ENCODE measurements at places on chromosomes 2 and 18.

DNA sequence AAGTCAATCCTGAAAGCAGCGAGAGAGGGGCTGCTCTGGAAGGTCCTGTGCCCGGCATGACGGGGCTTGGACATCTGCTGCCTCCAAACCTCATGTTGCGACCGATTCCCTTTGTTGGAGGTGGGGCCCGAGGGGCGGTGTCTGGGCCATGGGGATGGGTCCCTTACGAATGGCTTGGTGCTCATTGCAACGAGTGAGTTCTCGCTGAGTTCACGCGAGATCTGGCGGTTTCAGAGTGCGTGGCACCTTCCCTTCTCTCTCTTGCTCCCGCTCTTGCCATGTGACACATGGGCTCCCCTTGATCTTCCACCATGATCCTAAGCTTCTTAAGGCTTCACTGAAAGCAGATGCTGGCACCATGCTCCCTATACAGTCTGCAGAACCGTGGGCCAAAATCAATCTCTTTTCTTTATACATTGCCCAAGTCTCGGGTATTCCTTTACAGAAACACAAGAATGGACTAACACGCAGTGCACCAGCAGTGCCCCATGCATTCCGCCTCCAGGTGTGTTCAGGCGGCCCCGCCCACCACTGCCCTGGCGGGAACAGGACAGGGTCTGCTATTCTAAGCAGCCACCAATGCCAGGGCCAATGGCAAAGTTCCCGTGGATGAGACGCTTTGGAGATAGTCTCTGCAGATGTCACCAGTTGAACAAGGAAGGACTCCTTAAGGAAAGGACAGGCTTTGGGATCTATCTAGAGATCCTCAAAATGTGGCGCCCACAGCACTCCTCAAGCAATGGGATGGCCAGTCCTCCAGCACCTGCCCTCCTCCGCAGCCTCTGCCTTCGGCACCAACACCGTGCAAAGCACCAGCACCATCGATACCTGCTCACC is 63.4 kb downstream of the ZNF516 start:
- no peak for DNase-seq

DNA sequence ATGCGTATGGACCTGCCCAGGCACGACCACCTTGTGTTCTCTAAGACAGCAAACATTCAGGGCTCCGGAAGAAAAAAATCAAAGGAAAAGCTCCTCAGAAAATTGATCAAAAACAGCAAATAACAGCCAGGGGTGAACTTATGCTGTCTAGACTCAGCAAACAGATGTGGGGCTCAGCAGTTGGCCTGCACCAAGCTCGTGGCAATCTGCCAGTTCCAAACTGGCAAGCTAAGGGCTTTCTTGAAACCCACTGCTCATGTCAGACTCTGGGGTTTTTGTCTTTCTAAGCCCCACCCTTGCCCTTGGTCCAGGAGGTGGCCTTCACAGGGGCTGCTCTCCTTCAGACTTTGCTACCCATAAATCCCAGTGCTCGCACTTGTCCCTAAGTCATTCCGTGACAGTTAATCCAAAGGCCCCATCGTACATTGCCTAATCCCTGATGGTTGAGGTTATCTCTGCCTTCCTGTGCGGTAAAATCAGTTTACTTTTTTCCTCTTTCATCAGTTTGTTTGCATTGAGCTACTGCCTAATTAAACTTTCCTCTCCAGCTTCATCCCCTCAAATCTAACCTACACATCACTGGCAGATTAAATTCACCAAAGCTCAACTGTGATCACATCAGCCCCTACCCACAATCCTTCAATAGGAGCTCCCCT is 408.0 kb downstream of the LRATD1 start:
- no peak for DNase-seq

- DNase-seq: no peak
Observed at GRCh38 chr2:167183931-167184330, 295.7 kb downstream of the XIRP2 start.

- DNase-seq: no peak
Observed at GRCh38 chr2:86552889-86553288, 10.4 kb downstream of the CHMP3 start.

DNA sequence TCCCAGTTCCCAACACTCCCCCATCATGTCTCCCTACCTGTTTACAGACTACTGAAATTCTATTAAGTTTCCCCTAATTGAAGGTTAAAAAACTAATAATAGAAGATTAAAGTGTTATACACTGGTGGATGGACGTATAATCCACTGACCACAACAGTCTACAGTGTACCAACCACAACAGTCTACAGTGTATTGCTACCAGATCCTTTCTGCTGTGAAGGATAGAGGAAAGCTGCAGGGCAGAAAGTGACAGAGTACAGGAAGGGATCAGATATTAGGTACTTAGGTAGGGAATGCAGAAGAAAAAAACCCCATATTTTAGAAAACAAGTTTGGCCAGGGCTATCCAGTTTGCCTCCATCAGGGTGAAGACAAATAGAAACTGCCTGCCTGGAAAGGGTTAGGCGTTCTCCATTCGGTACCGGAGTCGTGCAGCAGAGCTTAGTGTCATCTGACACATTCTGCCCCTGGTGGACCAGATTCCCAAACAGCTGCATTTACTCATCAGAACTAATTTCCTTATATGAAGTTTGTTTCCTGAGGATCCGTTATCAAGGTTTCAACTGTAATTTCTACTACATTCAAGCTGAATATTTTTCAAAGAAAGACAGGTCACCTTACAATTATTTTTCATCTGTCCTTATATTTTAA is 49.9 kb downstream of the KLF7 start:
- DNase-seq: no peak

- no peak for DNase-seq
Observed at GRCh38 chr18:52451256-52451655, 111.3 kb downstream of the DCC start.

DNA sequence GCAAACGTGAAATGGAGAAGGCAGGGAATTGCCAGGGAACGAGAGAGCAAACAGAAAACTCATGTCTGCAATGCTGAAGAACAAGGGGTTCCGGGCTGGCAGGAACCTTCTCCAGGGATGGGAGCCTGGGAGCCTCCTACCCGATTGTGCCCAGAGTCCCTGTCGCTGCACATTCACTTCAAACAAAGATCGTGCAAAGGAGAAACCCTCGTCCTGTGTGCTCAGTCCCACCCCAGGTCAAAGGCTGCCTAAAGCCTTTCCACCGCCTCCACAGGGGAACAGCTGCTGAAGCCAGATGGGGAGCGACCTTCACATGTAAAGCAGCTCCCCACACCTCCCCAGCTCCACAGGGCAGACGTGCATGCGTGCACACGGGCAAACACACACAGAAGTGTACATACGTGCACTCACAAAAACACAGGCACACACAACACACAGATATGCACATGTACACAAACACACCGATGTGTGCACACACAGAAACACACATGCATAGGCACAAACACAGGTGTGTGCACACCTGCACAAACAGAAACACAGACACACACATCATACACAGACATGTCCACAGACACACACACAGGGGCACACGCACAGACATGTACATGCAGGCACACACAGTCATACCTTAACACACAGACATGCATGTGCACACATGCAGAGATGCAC is 460.1 kb upstream of the SALL3 start:
- no peak for DNase-seq
